ENCODE measurements at places on chromosomes 4 and X.

GRCh38 chrX:95662200-95662599, 1022.4 kb upstream of the DIAPH2 start:
- no peak for DNase-seq

GRCh38 chr4:85406185-85406584, 68.8 kb upstream of the ARHGAP24 start:
- no peak for DNase-seq

- no peak for DNase-seq
These were observed 331.1 kb downstream of the GRID2 start for GRCh38 chr4:92634882-92635281.

GRCh38 chr4:25535701-25536473, 119.8 kb upstream of the SLC34A2 start:
- DNase-seq: no peak

GRCh38 chrX:80216086-80216485, 201.5 kb downstream of the TBX22 start:
- DNase-seq: no peak

- no peak for DNase-seq
These were observed 73.2 kb downstream of the PAK3 start for GRCh38 chrX:111169141-111169540.

DNA sequence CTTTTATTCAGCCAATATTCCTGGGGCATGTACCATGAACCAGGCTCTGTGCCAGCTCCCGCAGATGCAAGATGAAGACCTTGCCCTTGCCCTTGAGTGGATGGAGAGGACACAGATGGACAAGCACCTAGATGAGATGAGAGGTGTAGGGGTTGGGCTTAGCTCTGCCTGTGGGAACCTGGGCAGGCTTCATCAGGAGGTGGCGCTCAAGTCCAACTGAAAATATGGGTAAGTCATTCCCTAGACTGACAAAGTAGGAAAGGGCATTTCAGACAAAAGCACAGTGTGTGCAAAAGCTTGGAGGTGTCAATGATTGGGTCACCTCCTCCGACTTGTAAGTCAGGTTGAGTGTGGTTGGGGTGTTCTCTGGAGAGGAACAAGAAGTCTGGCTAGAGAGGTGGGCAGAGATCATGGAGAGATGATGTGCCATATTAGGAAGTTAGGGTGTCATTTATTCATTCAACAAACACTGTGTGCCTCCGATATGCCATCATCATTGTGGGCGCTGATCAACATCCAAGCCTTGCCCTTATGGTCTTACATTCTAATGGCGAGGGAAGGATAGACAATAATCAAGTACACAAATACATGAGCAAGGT, 64.6 kb downstream of the ANAPC4 start:
- no peak for DNase-seq

- DNase-seq: no peak
These were observed 73.0 kb upstream of the SCOC start for GRCh38 chr4:140300271-140300970.

DNA sequence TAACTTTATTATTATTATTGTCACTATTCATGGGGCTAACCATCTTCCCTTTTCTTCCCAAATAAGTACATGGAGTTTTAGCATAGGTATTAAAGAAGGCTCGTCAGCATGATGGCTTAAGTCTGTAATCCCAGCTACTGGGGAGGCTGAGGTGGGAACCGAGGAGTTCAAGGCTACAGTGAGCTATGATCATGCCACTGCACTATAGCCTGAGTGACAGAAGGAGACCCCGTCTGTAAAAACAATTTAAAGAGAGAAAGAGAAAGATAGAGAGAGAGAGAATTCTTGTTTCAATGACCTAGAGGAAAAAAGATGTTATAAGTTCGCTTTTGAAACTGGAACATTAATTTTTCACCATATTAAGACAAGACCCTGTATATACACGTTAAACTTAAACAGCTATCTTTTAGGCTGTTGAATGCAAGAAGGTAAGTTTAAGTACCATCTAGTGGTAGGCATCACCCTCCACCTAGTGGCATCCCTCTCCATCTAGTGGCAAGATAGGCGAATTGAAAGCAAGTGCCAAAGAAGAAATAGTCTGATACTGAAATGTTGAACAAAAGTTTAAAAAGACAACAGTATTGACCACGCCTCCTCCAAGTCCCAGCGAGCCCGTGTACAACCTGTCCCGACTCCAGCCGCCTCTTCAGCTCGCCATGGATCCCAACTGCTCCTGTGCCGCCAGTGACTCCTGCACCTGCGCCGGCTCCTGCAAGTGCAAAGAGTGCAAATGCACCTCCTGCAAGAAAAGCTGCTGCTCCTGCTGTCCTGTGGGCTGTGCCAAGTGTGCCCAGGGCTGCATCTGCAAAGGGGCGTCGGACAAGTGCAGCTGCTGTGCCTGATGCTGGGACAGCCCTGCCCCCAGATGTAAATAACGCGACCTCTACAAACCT, 26.0 kb upstream of the YTHDC1 start:
- peak; percentile 63 for DNase-seq

DNA sequence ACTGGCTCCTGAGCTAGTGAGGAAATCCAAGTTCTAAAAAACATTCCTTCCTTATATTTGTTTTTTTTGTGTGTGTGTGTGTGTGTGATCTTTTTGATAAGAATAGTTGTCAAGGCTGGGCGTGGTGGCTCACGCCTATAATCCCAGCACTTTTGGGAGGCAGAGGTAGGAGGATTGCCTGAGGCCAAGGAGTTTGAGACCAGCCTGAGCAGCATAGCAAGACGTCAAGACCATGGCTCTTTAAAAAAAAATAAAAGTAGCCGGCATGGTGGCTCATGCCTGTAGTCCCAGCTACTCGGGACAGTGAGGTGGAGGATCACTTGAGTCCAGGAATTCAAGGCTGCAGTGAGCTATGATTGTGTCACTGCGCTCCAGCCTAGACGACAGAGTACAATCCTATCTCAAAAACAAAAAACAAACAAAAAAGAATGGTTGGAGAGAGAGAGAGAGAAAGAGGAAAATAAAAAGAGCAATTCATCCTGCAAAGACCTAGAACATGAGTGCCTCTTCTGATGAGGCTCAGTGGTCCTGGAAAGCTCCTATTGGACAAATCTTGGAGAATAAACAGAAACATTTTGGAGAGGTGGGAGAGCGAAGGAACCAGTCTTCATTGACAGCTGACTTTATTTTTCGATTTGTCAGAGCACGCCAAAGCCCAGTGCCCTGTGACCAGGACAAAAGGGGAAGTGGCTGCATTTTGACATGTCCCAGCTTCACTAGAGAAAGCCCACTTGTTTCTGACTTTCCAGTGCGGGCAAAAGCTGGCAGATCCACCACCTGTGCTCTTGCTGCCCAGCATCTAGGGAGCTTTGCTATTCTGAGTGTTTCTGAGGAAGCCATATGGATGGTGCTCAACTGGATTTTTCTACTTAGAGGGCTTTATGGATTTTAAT, 244.7 kb downstream of the PALLD start:
- DNase-seq: no peak

GRCh38 chrX:17370191-17370590, 4.8 kb upstream of the NHS start:
- no peak for DNase-seq

DNA sequence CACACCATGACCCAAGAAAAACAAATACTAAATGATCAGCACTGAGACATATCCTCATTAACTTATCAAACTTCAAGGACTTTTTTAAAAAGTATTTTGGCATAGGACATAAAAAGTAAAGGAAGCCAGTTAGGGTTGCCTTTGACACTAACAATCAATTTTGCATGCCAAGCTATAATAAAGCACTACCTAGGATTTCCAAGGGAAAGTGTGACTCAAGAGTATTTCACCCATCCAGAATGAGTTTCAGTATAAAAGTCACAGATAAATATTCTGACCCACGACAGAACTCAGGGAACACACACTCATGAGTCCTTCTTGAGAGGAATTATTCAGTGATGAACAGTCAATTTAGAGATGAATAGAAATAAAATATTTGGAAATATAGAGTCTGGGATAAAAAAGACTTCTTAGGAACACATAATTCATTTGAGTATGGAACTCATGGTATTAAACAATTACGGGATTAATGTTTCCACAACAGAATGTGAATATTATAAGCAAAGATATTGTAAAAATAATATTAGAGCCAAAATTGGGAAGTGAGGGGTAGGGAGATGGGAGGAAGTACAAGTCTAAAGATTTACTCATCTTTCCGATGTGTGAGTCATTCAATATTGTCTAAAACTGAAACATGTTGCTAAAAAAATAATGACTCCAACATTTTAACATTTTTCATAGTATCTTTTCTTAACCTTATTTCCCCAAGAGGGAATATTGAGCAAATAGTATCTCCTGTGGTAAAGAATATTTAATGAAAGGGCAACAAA, 143.5 kb upstream of the LNX1 start:
- DNase-seq: no peak

GRCh38 chrX:131894995-131895394, 128.1 kb upstream of the STK26 start:
- no peak for DNase-seq

- no peak for DNase-seq
These were observed 167.1 kb downstream of the RAPGEF2 start for GRCh38 chr4:159269956-159270355.

GRCh38 chrX:101787934-101788333, 128.3 kb upstream of the ARMCX2 start:
- DNase-seq: no peak

- no peak for DNase-seq
These were observed 273.2 kb downstream of the ADGRL3 start for GRCh38 chr4:61473306-61473705.

DNA sequence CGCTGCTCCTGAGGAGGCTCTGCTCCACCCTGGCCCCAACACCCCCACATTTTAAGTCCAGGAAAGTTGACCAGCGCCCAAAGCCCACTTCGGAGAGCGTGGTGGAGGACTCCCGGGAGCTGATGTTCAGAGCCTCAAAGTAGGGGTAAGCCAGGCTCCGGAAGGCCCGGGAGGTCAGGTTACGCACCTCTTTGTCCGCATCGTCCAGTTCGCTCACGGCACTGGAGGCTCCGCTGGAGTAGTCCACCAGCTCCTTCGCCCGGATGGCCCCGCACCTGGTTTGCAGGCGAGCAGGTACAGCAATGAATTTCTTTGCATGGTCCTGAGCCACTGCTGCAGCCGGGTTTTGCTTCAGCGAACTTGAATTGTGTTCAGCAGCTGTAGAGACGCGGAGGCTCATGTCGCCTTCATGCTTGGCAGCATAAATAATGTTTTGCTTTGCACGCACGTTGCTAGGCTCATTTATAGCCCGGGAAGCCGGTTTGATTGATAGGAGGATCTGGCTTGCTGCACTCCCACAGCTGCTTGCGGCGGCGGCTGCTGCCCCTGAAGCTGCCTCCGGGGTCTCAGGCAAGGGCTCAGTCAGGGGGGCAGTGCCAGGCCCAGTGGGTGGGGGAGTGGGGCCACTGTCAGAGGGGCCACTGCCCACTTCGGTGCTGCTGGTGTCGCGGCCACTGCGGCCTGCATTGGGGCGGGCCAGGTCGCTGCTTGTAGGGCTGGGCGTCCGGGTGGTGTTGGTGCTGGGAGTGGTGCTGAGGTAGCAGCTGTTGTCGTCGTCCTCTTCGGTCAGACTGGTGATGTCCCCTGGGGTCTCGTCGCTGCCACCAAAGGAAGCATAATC, 4.8 kb downstream of the C4orf54 start:
- DNase-seq: no peak

GRCh38 chrX:42664680-42665079, 113.3 kb downstream of the PPP1R2C start:
- DNase-seq: no peak

- no peak for DNase-seq
These were observed 23.6 kb upstream of the GPRASP1 start for GRCh38 chrX:102627640-102628039.

- no peak for DNase-seq
These were observed 15.8 kb upstream of the DHRSX start for GRCh38 chrX:2516623-2517022.

DNA sequence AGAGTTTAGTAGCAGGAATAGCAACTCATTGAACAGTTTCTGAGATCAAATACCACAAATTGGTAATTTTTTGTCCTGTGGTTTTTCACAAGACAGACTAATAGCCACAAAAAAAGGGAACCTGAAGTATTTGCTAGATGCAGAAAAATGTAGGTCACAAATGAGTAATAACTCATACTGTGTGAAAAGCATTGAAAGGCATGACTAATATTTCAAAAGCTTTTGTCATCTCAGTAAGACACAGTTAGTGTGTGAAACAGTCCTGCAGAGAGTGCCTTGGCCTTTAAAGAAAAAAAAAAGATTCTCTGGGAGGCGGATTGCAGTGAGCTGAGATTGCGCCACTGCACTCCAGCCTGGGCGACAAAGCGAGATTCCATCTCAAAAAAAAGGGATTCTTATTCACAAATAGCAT, 31.4 kb upstream of the SLC25A31 start:
- DNase-seq: no peak

DNA sequence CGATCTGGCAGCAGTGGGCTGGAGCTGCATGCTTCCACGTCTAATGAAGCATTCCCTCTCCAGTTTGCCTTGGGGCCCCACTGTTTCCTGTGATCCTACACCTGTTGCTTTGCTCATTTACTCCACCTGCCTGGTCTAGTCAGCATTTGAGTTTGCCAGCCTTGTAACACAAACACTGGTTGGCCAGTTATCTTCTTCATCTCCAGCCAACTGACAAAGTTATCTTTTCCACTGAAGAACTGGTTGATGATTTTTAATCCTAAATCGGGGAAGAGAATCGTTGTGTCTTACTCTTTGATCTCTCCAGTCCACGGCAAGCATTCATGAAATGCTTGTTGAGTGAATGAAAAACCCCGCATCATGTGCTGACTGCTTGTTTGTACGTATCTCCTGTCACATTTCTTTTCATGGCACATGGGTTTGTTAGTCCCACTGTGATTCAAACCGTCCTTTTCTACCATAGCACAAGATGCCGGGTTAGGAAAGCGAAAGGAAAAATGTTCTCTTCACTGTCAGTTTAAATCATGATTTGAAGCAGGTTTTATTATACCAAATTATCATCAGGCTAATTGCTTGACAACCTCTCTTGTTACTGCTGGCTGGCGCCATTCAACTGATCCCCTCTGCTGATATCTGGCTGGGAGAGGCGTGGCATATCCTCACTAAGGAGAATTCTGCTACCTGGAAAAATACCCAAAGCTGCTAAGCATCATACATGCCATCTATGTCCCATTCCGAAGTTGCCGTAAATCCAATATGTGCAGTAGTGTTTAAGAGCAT, 144.8 kb downstream of the SHROOM3 start:
- DNase-seq: no peak

- DNase-seq: no peak
These were observed 16.6 kb upstream of the HPGDS start for GRCh38 chr4:94359221-94359620.

DNA sequence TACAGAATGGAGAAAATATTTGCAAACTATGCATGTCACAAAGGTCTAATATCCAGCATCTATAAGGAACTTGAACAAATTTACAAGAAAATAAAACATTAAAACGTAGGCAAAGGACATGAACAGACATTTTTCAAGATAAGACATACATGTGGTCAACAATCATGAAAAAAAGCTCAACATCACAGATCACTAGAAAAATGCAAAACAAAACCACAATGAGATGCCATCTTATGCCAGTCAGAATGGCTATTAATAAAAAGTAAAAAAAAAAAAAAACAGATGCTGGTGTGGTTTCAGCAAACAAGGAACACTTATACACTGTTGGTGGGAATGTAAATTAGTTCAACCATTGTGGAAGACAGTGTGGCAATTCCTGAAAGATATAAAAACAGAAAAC, 75.8 kb upstream of the IL13RA2 start:
- DNase-seq: no peak

All from central memory CD4-positive, alpha-beta T cell (primary cell).